Daoy (cell line): ENCODE measurements at places on chromosomes 12 and 14. TPM values are rescaled to one million over a fixed set of nuclear protein-coding genes. Genes with fewer than 3 reads are reported as not detected.

DBX2 gene
- not detected in 2 replicates for total RNA-seq

NRXN3 gene
- 0.11 and 0.68 TPM in 2 replicates for total RNA-seq

RND1 gene
- 0.51 and 4.7 TPM in 2 replicates for total RNA-seq

IKZF4 gene
- 0.12 and 0.40 TPM in 2 replicates for total RNA-seq

CD27 gene
- total RNA-seq: not detected in 2 replicates

TOMM20L gene
- total RNA-seq: not detected in 2 replicates

KRT81 gene
- 0.74 and 1.0 TPM in 2 replicates for total RNA-seq
